ENCODE measurements at places on chromosomes 1 and 21.

GRCh38 chr1:164592634-164593033 is 33.6 kb downstream of the PBX1 start:
- no peak for DNase-seq

- DNase-seq = no peak
Observed at GRCh38 chr1:64388336-64388735, 81.6 kb upstream of the CACHD1 start.

GRCh38 chr21:33477066-33477465 is 2.7 kb downstream of the TMEM50B start:
- DNase-seq = no peak

DNA sequence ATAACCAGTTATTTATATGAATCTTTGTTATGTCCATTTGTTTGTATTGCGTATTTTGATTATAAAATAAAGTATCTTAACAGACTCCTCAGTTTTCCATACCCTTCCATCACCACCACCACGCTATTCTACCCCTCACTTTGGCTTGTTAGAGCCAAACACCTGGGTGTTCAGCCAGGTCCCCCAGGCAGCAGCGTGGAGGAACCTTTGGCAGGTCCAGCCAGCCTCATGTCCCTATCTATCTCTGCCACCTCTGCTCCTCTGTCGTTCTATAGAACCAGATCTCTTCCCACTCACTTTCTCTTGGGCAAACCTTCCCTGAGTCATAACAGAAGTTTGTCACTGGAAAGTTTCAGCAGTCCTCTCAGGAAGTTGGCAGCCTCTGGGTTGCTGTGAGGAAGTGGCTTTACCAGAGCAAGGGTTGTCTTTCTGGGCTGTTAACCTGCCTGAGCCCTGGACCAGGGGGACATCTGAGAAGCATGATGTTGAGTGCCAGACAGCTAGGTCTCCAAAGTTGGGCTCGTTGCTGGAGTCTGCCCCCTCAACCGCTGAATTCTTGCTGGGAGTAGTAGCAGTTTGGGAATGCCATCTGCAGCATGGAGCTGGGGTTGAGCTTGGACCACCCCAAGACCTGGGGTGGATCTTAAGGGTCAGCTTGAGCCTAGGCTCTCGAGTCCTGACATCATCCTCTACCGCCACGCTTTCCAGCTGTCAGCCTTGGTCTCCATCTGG is 996 bp upstream of the SH3BGRL3 start:
- no peak for DNase-seq

DNA sequence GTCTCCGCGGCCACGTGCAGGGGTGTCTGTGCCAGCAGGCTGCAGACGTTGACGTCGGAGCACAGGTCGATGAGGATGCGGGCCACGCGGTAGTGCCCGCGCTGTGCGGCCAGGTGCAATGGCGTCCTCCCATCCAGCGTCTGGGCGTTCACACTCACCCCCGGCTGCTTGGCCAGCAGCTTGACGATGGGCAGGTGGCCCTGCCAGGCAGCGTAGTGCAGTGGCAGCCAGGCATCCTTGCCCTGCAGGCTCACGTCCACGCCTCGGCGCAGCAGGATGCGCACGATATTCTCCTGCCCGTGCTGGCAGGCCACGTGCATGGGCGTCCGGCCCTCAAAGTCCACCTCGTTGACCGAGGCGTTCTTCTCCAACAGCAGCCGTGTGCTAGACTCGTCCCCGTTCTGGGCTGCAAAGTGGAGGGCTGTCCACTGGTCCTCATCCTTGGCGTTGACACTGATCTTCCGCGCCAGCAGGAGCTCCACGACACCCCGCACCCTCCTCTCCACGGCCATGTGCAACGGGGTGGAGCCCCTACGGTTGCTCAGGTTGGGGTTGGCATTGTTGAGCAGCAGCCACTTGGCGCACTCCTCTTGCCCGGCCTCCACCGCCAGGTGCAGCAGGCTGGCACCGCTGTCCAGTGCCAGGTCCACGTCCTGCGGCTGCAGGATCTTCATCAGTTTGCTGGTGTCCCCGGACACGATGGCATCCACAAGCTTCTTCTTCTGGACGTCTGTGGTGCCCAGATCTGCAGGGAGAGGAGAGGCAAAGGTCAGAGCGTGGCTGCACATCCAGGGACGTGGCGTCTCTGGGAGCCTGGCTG is 25.4 kb downstream of the RIPK4 start:
- DNase-seq = no peak

- DNase-seq = no peak
Observed at GRCh38 chr1:152886085-152886484, 8.0 kb downstream of the SMCP start.

DNA sequence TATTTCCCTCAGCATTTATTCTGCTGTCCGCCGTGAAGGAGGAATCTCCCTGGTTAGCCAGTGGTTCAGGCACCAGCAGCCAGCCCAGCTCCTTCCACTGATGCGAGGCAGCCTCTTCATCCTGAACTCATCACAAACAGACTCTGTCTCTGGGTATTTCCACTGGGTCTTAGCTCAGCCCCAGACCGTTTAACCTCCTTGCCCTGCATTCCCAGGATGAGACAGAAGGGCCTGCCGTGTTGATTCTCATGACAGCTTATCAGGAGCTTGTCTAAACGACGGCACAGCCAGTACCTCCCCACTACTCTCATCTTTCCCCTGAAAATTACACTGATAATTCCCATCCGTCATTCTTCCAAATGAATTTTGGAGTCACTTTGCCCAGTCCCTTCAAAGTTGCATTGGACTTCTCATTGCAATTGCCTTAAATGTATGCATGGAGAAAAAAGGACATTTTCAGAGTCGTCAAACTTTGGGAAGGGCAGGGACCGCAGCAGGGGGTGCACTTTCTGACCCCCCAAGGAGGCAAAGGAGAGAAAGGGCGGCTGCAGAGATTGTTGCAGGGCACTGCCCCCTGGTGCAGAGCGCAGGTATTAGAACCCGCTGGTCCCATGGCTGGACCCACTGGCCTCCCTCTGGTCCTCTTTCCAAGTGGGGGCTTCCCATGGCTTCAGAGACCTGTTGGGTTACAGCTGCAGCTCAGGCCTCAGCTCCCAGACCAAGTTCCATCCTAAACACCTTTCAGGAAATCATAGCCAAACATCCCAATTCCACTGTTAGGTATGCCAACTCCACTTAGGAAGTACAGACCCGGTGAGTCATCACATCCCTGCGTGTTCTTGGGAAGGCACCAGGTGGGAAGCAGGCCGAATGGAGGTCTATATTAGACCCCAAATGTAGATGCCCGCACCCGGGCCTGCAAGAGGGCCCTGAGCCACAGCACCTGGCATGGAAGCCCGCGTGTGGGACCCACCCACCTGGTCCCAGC is 3.7 kb upstream of the MEGF6 start:
- DNase-seq = no peak

DNA sequence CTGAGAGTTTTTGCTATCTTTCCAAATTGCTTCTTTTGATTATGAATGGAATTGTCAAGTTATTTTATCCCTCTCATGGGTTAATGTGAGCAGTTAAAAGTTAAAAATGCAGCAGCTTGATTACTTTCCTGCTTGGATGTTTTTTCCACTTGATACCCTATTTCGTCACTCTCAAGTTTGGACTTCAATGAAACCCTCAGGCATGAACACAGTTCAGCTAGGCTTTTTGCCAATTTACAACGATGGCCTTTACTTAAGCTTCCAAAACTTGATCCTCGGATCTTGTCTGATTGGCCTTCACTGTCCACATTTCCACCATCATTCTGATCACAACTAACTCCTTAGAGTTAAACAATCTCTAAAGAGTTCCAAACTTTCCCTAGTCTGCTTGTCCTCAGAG is 752.4 kb upstream of the PRMT6 start:
- DNase-seq = no peak

GRCh38 chr1:211577277-211577818 is 1.6 kb downstream of the SLC30A1 start:
- DNase-seq = no peak

DNA sequence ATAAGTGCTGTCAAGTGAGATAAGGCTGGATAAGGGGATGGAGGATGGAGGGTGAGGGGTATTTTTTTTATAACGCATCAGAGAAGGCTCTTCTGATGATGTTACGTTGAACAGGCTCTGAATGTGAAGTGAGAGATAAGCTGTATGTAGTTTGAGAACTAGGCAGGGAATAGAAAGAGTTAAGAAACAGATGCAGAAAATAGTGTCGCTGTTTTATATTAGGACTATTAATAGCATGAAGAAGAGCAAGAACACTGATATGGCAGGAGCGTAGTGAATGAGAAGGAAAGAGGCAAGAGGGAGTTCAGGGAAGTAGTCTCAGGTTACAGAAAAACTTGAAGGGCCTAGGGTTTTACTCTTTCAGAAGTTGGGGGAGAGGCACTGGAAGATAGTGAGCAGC is 59.8 kb downstream of the GPR88 start:
- DNase-seq = no peak

DNA sequence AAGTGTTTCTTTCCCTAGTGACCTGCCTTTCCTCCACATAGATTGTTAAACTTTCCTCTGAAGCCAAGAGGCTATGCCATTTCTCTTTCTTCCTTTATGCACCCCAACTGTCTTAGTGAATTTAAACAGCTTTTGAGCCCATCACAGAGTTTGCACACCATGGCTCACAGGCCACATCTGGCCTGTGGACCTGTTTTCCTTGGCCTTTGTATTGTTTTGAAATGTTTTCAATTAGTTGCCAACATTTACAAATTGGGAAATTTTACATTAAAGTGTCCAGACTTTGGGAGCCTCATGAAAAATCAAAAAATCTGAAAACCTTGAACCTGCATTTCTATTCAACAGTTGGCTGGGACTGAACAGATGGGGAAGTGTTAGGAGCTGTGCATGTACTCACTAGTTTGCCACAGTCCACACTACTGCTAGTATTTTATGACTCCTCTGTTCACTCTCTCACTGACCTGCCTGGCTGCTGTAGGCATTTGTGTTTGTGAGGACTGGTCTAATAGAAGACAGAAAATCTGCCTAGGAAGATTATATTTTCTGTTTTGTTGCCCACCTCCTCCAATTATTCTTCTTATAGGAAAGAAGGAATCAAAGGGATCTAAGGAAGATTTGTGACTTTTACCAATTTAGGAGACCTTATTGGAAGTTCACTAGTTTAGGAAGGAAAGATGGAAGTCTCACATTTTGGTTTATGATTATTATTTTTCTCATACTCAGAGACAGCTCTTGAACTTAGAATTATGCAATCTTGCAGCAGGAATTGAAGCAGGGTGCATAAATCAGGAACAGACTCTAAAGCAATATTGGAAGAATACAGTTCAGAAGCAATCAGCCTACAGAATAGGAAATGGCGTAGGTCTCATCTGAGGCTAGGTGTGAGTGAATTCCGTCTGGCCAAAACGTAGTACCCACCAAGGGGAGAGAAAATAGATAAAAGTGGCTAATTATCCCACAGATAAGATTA is 134.7 kb downstream of the HLX start:
- no peak for DNase-seq

DNA sequence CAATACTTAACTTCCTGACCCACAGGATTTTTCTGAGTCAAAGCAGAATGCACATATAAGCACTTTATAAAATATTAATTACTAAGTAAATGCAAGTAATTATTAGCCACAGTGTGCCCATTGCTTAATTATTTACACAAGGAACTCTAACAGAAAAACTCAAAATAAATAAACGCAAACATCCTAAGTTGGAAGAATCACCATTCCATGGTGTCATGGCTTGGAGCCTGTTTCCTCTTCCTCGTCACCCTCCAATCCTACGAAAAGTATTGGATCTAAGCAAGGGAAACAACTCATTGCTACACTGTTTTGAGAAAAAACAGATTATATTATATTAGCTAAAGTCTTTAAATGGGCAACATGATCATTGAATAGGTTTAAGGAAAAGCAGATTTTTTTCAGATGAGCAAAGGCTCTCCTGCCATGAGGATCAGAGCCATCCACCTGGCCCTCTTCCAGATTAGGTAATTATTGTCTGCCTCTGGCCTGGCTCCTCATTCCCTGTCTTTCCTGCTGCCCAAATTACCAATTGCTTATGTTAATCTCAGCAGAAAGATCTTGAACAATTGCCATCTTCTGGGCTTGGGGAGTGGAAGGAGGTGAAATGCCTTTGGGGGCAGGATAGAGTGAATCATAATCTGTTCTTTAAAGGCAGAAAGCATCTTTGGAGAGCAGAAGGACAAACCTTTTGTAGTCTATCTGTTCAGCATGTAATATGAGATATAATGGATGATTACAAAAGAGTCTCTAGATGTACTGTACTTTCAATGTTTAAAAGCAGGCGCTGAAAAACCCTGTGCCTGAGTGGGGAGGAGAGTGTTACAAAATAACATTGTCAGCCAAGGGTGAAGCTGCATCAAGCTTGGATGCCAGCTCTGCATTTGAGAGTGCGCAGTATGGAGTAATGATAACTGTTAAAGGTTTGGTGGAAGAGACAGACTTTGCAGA is 121.2 kb downstream of the DUSP10 start:
- no peak for DNase-seq

DNA sequence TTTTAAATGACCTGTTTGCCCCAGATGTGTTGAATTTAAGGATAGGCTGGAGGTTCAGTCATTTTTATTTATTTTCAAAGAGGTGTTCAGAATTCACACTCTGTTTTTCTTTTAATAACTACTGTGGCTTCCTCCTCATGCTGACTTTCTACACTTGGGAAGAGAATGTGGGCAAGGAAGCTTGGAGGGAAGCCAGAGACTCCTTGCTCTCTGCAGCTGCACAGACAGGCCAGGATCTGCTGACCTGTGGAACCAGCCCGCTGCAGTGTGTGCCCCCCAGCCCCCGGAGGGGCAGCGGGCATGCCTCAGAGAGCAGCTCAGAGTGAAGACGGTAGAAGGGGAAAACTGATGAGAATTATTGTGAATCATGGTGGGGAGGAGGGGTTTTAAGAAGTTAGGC is 16.9 kb downstream of the MGST3 start:
- DNase-seq = no peak

DNA sequence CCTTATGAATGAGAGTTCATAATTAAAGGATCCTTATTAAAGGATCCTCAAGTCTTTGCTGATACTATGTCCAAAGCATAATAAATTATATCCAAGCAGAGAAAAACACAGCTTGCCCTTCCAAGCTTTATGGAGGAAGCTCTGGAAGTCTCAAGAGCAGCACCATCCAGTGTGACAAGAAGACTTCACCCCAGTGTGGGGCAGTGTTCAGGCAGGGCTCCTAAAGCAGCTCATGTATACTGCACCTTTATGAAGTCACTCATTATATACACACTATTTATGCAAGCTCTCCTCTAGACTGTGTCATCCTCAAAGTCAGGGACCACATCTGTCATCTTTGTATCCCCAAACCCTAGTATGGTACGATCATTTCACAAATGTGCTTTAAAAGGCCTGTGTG is 11.9 kb upstream of the CCN1 start:
- DNase-seq = no peak

GRCh38 chr1:61138921-61139774 is 56.8 kb downstream of the NFIA start:
- DNase-seq = no peak

All from substantia nigra (tissue), 51 donors.